Stimulated activated CD8-positive, alpha-beta memory T cell treated with anti-CD3 and anti-CD28 coated beads, Interleukin-7, amount 100 ng/mL, for 1 hour (primary cell): ENCODE measurements at places on chromosomes 6 and 20.

DNA sequence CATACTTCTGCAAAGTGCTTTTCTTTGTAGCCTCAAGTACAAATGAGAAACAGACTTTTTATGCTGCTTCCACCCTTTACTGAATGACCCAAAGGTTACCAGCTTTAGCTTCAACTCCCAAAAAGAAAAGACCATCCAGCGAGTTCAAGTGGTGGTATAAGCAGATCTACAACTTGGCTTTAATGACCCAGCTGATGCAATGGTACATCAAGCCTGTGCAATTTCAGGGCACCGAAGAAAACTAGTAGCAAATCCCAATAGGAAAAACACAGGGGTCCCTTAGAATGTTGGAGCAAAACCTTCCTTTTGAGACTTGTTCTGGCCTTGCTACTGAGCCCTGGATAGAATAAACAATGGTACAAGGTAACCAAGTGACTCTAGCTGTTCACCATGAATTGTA is 33.8 kb downstream of the STX7 start:
- no peak for DNase-seq

GRCh38 chr6:8947900-8948299 is 512.6 kb upstream of the SLC35B3 start:
- DNase-seq, result no peak

DNA sequence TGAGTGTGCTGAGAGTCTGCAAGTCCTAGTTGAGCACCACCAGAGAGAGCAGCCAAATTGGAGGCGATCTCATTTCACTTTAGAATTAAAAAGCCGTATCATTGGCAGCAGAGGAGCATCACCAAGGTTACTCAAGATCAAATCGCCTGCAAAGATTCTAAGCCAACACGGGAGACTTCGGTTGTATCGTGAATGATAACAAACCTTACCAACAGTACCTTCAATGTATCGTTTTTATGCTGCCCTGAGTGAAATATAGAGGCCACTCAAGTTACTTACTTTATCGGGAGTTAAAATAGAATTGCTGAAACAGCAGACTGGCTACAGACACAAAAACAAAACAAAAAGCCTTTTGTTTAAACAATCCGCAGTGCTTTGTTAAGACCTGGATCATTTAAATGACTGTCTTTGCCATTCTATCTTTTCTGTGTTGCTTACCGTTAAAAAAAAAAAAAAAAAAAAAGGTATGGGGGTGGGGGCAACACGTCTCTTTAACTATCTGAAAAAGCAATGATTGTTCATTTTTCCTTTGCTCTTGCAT is 14.2 kb downstream of the NHSL1 start:
- no peak for DNase-seq

GRCh38 chr20:50191065-50191543 is 474 bp downstream of the CEBPB start:
- peak; percentile 23 for DNase-seq

DNA sequence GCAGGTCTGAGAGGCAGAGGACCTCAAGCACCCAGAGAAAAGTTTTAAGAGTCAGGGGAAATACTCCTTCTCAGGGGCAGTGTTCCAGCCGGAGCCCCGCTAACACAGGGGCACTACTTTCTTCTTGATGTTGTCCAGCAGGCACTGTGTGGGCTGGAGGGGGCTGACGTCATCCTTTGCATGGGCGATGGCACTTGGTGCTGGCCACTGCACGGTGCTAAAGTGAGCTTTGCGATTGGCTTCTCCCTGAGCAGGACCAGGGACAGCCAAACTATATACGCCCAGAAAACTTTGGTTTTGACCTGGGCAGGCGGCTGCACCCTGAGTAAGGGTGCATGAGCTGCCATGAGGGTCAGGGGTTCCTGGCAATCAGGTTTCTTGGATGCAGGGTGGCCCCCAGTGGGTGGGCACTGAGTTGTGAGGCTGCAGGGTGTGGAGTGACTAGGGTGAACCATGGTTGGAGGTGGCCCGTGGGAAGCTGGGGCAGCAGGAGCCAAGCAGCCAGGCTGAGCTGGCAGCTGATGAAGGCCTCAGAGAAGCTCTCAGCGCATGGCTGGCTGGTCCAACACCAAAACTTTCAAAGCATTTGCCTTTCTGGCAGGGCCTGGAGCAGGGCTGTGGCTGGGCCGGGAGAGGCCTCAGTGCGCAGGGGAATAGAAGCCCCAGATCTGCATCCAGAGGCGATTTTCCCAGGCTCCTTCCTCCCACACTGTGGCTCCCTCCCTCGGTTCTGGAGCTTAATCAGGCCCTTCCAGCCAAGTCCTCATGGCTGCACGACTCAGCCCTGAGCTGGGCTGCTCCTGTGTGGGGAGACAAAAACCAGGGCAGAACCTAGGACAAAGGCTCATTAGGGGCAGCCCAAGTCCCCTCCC is 18.3 kb downstream of the MRPS18A start:
- no peak for DNase-seq

GRCh38 chr6:131067521-131067920 is 4.5 kb upstream of the EPB41L2 start:
- no peak for DNase-seq

GRCh38 chr6:108363889-108364313 is 69.0 kb downstream of the AFG1L start:
- DNase-seq, result no peak
